Kasumi-1 (cell line): ENCODE measurements at places on chromosomes 3 and 15.

DNA sequence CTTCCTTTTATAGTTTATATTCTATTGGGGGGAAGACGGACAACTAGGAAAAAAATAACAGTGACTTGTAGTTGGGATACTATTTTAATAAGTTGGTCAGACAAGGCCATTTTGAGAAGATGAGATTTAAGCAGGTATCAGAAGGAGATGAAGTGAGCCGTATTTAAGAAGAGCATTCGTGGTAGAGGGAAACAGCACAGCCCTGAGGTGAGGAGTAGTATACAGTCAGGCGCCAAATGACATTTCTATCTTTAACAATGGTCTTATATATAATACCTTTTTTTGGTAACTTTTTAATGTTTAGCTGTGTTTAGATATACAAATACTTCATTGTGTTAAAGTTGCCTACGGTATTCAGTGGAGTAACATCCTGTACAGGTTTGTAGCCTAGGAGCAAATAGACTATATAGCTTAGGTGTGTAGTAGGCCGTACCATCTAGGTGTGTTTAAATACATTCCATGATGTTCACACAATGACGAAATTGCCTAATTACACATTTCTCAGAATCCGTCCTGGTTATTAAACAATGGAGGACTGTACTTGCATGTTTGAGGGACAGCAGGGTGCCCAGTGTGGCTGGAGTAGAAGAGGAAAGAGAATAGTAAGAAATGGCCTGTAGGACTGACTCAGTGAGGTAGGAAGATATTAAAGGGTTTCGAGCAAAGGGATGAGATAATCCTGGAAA is 1.6 kb downstream of the NKTR start:
- peak; percentile 72 for DNase-seq

DNA sequence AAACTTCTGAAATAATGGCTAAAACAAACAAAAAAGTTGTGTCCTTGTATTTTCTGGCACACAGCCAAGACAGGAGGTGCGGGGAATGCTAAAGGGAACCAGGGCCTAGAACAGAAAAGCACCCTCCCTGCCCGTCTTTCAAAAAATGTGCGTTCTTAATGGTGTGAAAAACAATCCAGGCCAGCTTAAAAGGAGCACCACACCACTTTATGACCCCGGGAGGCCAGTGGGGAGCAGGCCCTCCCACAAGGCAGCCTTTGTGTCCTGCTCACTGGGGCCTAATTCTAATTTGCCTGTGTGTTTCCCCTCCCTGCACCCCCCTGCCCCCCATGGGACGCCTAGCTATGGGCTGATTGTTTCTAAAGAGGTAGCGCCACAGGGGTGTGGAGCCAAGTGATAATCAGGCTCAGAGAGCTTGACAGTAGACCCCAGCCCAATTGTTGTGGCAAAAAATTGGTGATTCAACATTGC is 181.4 kb downstream of the GREM1 start:
- no peak for DNase-seq

GRCh38 chr3:72753495-72753894 is 94.8 kb downstream of the SHQ1 start:
- no peak for DNase-seq

DNA sequence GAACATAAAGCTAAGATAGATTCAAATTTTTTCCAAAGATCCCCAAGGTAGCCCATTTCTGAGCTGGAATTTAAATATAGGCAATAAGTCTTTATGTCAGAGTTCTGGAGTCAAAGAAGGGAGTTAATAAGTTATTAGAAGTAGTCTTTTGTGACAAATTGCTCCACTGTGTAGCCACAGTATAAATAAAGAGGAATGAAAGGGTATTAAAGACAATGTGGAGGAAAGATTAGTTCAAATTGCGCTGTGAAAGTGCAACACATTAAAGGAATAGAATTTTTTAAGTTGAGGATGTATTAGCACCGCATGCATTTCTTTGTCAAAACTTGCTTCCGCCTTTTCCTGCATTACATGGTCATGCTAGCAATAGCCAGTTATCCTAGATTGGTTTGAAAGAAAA is 666.6 kb upstream of the CCDC54 start:
- no peak for DNase-seq

- DNase-seq, result no peak
Observed at GRCh38 chr3:168051531-168052471, 43.9 kb downstream of the GOLIM4 start.

GRCh38 chr3:100603469-100603868 is 5.9 kb upstream of the ADGRG7 start:
- DNase-seq, result peak; percentile 70

DNA sequence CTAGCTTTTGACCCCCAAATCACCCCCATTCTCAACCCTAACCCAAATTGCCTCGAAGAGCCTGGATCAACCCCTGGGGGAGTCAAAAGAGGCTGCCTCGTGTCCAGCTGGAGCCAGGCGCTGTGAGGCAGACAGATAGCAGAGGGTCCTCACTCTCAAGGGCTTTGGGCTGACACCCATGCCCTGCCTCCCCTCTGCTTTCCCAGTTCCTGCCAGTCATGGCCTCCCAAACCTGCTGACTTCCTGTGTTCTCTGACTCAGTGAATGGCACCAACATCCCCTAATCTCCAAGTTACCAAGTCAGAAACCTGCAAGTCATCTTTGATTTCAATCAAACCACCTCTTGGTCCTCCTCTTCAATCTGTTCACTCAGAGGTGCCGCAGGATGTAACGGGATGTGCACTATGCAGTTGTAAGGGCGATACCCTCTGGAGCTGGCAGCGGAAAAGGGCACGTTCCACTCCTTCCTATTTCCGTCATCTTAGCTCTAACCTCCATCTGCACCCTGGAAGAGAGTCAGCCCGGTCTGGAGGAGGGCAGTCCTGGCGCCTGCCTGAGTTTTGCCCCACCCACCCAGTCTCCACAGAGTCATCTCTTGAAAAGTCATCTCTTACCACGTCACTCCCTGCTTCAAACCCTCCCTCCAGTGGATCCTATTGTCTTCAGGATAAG is 52.4 kb upstream of the FAM174B start:
- no peak for DNase-seq

- no peak for DNase-seq
Observed at GRCh38 chr15:75143738-75144334, 57.8 kb upstream of the C15orf39 start.

- DNase-seq, result no peak
Observed at GRCh38 chr3:23728601-23729117, 77.1 kb upstream of the UBE2E1 start.

- no peak for DNase-seq
Observed at GRCh38 chr3:196016485-196016884, 65.4 kb downstream of the TFRC start.

- no peak for DNase-seq
Observed at GRCh38 chr3:166879661-166880060, 500.4 kb downstream of the ZBBX start.

DNA sequence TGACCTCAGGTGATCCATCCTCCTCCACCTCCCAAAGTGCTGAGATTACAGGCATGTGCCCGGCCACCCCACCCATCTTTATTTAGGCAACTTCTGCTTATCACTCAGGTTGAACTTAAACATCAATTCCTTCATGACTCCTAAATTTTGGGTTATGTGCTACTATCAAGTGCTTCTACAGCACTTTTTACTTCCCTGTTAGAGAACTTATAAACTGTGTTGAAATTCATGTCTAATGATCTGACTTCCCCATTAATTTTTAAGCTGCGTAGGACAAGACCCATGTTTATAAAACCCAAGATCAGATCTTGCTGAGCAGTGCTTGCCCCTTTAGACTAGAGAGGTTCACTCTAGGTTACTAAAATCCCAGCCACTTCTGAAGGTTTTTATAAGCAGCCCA is 266.2 kb upstream of the TPRG1 start:
- no peak for DNase-seq

DNA sequence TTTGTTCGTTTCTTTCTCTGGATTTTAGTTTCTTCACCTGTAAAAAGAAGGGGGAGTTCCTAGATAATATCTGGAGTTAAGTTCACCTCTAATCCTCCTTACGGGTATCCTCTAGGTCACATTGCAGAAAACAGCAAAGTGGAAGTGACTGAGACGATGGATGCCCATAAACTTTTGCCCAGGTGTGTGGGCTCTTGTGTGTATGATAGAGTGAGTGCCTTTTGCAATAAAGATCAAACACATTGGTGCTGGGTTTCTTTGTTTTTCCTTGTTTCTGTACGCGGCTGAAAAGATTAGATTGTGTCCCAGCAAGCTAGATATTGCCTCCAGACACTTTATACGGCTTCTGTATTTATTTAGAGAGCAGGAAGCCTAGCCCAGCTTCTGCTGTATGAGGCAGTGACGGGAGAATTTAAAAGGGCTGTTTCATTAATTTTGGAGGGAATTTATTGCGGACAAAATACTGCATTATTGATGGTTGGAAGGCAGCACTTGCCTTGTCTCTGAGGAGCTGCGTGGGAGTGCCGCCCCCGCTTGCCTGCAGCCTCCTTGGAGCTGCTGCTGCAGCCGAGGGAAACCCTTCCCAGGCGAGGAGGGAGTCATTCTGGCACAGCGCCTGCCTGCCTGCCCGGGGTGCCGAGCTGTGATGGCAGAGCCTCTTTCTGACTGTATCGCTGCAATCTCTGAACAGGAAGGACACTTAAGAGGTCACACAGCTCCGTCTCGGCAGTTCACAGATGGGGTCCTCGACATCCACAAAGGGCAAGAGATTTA is 38.5 kb downstream of the PYDC2 start:
- no peak for DNase-seq

DNA sequence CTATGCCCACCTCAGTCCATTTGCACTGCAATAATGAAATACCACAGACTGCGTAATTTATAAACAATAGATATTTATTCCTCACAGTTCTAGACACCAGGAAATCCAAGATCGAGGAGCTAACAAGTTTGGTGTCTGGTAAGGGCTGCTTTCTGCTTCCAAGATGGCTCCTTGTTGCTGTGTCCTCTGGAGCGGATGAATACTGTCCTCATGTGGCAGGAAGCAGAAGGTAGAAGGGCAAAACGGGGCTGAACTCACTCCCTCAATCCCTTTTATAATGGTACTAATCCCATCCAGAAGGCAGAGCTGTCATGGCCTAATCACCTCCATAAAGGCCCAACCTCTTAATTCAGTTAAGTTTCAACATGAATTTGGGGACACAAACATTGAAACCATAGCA is 75.3 kb downstream of the P2RY1 start:
- no peak for DNase-seq

- DNase-seq, result no peak
Observed at GRCh38 chr15:92510163-92510882, 116.6 kb downstream of the ST8SIA2 start.

GRCh38 chr3:16516695-16517481 is 3.4 kb upstream of the RFTN1 start:
- no peak for DNase-seq

GRCh38 chr15:57961919-57962318 is 103.6 kb downstream of the ALDH1A2 start:
- DNase-seq, result no peak

GRCh38 chr3:192061426-192061825 is 600.5 kb downstream of the PYDC2 start:
- no peak for DNase-seq

DNA sequence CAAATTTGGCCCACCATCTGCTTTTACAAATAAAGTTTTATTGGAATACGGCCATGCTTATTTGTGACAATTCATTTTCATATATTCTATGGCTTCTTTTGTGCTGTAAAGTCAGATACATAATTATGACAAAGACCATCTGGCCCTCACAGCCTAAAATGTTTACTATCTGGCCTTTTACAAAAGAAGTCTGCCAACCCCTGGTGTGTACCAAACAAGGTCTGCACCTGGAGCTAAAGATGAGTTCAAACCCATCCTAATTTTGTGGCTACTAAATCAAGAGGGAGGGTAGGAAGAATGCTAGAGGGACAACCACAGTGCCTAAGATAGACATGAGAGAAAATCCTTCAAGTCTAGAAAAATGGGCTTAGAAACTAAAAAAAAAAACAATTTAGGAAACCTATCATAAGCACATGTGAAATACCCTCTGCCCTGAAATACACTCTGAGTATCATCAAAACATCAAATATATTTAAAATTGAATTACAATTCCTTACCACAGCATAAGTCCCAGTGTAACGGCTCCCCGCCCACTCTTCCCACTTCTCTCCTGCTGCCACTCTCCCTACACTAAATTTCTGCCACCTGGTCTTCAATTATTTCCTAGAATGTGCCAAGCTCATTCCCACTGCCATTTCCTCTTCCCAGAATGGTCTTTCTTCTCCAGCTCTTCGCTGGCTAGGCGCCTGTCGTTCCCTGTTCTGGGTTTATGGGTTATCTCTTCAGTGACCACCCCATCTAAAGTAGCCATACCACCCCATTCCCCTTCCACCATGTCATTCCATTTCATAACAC is 950.7 kb upstream of the CFAP20DC start:
- no peak for DNase-seq

GRCh38 chr3:116291141-116291540 is 154.1 kb downstream of the LSAMP start:
- DNase-seq, result no peak

- DNase-seq, result peak; percentile 76
Observed at GRCh38 chr3:156825795-156826143, 384 bp upstream of the LEKR1 start.

GRCh38 chr3:14867936-14868570 is 49.3 kb downstream of the FGD5 start:
- no peak for DNase-seq

DNA sequence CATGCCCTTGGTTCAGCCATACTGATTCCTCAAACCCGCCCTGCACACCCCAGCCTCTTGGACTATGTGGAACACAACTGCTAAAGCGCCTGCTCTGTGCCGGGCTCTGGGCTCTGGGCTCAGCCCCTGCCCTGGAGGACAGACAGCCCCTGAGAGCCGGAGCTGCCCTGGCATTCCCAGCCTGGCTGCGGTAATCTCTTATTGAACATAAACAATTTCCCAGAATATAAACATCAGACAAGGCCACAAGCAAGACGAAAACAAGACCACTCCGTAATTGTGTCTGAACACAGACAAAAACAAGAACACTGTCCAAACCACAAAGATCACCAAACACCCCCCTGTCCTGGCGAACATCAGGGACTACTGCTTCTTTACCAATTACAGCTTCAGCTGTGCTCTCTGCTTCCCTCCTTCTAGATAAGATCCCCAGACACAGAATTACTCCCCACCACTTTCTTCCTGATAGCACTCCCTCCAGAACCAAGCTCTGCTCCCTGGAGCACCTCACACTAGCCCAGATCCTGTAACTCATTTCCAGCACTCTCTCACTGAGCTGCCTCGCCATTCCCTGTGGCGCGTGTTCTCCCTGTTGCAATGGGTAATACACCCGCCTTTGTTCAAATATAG is 57.1 kb upstream of the TLE3 start:
- DNase-seq, result no peak

GRCh38 chr3:79027593-79027992 is 740.2 kb downstream of the ROBO1 start:
- no peak for DNase-seq

DNA sequence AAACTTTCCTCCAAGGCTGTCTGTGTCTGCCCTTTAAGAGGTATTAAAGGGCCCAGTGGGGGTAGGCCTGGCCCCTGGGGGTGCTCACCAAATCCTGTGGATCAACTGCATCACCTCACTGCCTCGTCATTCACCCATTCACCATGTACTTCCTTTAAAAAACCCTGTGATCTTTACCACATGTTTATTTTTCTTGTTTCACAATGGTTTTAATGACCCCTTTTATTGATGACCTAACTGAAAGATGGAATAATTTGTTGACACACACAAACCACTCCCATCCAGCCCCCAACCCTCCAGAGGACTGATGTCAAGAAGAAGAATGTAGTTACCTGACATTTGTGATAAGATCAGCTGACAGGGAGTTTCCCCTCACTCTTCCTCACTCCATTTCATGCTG is 40.8 kb downstream of the KCNAB1 start:
- no peak for DNase-seq
